ENCODE measurements at places on chromosomes 6 and 20. TPM values are rescaled to one million over a fixed set of nuclear protein-coding genes. Genes with fewer than 3 reads are reported as not detected.

The PRDM13 gene
- total RNA-seq = not detected

The MEI4 gene
- total RNA-seq = not detected

The SLC22A3 gene
- total RNA-seq = 2.2 TPM

The SAMD3 gene
- total RNA-seq = not detected

The HLA-DQA2 gene
- total RNA-seq = not detected
